GM04503 (cell line): ENCODE measurements at places on chromosomes 1 and 21.

DNA sequence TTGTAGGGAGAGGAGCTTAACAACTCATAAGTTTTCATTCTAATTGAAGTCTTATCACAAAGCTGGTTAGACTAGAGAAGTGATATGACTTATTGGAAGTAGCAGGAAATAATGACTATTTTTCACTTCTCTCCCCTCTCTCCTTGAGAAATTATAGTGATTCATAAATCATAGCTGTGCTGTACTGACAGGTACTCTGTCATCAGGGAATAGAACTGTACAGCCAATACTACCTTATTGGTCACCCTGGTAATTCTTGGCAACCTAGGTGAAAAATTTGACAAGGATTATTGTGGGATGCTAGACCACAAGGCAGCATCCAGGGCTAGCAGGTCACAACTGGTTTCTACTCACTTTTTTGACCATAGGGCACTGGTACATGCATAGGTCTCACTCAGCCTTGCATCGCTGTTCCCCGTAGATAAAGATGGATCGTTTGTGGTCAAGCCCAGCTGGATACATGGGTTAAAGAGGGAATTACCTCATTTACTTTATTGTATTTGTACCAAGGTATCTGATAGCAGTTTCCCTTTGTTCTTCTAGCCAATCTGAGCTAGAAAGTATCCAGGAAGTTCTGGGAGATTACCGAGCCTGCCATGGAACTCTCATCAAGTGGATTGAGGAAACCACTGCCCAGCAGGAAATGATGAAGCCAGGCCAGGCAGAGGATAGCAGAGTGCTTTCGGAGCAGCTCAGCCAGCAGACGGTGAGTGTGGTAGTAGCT is 113.6 kb downstream of the MACF1 start:
- no peak for DNase-seq

DNA sequence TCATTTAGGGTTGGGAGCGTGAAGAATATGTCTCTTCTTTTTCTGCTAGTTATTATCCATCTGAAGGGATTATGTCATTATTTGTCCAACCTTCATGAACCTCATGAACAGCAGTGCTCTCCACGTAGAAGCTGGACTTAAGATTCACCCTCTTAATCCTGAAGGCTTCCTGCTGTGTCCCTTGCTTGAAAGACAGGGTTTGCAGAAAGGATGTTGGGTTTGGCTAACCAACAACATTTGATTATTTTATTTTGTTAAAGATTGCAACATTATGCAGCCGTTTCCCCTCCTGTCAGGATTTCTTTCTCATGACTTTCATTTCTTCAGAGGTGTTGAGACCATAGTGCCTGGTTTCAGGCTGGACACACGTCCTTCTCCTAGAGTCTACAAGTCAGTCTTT is 75.2 kb downstream of the NGF start:
- DNase-seq, result no peak

DNA sequence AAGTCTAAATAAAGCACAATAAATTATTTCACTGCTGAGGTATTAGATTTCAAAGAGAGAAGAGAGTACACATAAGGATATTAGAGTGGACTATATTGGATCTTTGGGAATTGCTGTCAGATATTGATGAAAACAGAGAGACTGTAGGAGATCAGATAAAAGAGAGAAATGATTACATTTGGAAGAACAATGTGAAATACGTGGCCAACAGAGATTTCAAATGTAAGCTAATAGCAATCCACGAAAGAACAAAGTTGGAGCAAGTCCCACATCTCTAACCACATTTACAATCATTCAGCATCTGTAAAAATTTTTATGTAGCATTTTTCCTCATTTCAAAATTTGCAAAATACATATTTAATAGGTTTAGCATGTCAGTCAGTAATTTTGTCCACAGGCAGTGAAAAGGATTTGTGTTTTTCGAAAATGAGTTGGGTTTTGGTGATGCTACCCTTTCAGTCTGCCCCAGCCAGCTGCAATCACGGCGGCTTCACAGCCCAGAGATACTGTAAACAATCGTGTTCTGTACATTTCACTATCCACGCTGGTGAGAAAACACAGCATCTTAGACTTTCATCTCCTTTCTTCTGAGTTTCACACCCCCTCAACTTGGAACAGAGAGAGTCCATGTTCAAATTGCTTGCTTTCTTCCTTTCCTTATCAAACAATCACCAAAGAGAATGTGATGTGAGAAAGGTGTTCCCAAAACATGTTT is 209.1 kb upstream of the LYPLAL1 start:
- no peak for DNase-seq

DNA sequence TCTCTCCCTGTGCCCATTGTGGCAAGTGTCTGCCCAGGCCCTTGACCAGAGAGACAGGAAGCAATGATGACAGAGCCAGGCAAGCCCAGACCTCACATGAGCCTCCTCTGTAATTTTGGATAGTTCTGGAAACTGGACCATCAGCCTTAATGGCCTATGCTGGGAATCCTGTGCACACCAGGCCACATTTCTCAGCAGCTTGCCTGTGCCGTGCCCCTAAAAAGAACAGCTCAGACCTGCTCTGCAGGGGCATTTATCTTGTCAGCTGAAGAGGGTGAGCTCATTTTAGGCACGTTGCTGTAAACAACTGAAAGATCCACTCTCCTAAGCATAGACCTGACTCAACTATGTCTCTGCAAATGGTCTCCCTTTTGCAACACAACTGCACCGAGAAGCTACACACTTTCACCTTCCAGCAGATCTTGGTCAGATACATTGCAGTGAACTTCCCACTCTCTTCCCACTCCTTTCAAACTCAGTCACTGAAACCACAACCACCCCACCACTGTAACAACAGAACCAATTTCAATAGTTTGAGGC is 53.5 kb upstream of the BACH1 start:
- no peak for DNase-seq

DNA sequence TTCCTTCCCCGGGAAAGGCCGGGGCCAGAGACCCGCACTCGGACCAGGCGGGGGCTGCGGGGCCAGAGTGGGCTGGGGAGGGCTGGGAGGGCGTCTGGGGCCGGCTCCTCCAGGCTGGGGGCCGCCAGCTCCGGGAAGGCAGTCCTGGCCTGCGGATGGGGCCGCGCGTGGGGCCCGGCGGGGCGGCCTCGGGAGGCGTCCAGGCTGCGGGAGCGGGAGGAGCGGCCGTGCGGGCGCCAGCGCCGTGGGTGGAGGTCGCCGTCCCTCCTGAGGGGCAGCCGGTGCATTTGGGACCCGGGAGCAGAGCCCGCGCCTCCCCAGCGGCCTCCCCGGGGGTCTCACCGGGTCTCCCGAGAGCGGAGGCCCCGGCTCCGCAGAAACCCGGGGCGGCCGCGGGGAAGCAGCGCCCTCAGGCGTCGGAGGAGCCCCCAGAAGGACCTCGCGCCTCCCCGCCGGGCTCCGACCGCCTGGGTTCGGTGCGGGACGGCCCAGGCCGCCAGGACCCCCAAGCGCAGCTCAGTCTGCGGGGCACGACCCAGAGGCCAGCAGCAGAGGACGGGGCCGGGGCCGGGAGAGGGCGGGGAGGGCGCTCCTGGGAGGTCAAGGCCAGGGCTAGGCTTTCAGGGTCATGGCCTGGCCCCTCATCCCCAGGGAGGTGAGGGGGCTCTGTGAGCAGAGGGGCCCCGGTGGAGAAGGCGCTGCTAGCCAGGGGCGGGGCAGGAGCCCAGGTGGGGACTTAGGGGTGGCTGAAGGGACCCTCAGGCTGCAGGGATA is 7.2 kb upstream of the SLX9 start:
- DNase-seq, result no peak

- DNase-seq, result no peak
Measured at GRCh38 chr1:183124259-183124658, 61.8 kb upstream of the LAMC2 start.
